GM23248 (cell line): ENCODE measurements at places on chromosomes 5 and 9. TPM values are rescaled to one million over a fixed set of nuclear protein-coding genes. Genes with fewer than 3 reads are reported as not detected.

DNA sequence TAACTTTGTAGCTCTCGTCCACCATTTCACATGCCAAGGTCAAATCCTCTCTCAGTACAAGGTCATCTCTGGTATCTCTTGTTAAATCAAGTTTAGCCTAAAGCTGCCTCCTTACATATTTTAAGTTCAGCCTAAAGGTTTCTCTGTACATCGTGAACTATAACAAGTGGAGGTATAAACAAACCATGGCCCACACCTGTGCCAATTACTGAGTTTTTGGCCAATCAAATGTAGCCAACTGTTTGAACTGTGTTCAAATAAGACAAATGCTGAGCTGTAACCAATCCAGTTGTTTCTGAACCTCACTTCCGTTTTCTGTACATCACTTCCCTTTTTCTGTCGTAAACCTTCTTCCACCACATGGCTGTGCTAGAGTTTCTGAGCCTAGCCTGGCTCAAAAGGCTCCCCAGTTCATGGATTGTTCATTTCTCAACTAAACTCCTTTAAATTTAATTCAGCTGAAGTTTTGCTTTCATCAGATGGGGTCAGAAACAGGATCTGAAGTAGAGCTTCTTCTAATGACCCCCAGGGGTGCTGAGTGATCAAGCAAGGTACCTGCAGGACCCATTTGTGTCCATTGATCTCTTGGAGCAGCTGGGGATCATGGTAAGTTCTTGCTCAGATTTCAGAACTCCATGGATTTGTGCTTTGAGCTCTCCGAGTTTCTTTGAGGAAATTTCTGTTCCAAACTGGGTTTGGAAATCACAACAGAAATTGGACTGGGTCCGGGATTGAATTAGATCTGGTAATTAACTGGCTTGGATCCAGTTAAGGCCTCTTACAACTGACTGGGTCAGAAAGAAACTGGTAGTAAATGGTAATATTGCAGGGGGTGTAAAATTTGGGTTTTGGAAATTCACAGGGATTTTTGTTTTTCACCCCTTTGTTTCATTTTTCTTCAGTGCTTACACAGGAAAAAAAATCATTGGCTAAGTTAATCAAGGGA is 11.0 kb upstream of the NANS start:
- H3K27me3 ChIP-seq = no peaks in the 10 kb centered on the region
- H3K36me3 ChIP-seq = no peaks in the 10 kb centered on the region
- H3K27ac ChIP-seq = no peak overlapping the region
- no peak for DNase-seq
- no peak overlapping the region for H3K4me3 ChIP-seq

- peaks cover 10% of the 10 kb centered on the region; the same call in 1 of the 2 replicates for H3K4me1 ChIP-seq
- H3K36me3 ChIP-seq = no peaks in the 10 kb centered on the region
- H3K27me3 ChIP-seq = no peaks in the 10 kb centered on the region
Measured at GRCh38 chr5:179954434-179954833, 46.7 kb upstream of the TBC1D9B start.

DOCK2 gene
- total RNA-seq = 10.4 and 12.1 TPM in 2 replicates

IL17B gene
- total RNA-seq = not detected in 2 replicates

ZDHHC11B gene
- total RNA-seq = not detected in 2 replicates

DNA sequence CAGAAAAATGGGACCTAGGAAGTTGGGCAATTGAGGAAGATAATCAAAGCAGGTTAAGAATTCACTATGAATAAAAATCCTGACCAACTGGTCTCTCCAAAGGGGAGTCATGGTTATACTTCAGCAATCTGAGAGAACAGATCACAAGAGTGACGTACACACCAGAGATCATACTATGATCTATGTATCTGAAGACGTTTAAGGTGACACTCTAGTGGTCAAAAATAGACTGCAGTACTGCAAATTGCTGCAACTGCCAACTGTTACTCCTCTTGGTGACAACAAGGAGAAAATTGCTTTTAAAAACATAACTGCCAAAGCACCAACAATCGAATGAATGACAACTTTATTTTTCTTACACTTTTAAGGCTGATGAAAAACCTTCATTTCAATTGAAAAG is 4.9 kb downstream of the AK6 start:
- H3K4me3 ChIP-seq = no peak overlapping the region
- H3K27ac ChIP-seq = peak overlapping the region; percentile 28; the same call in 1 of the 2 replicates
- peak; percentile 63 for DNase-seq
- no peaks in the 10 kb centered on the region for H3K27me3 ChIP-seq
- H3K36me3 ChIP-seq = peaks cover 10% of the 10 kb centered on the region; the same call in 1 of the 2 replicates
- peaks cover 7% of the 10 kb centered on the region for H3K4me1 ChIP-seq

GRCh38 chr9:1473956-1474634 is 423.9 kb downstream of the DMRT2 start:
- H3K36me3 ChIP-seq = no peaks in the 10 kb centered on the region
- H3K27ac ChIP-seq = no peak overlapping the region
- H3K4me3 ChIP-seq = no peak overlapping the region
- H3K27me3 ChIP-seq = no peaks in the 10 kb centered on the region; the same call in 1 of the 2 replicates
- H3K4me1 ChIP-seq = no peaks in the 10 kb centered on the region

DNA sequence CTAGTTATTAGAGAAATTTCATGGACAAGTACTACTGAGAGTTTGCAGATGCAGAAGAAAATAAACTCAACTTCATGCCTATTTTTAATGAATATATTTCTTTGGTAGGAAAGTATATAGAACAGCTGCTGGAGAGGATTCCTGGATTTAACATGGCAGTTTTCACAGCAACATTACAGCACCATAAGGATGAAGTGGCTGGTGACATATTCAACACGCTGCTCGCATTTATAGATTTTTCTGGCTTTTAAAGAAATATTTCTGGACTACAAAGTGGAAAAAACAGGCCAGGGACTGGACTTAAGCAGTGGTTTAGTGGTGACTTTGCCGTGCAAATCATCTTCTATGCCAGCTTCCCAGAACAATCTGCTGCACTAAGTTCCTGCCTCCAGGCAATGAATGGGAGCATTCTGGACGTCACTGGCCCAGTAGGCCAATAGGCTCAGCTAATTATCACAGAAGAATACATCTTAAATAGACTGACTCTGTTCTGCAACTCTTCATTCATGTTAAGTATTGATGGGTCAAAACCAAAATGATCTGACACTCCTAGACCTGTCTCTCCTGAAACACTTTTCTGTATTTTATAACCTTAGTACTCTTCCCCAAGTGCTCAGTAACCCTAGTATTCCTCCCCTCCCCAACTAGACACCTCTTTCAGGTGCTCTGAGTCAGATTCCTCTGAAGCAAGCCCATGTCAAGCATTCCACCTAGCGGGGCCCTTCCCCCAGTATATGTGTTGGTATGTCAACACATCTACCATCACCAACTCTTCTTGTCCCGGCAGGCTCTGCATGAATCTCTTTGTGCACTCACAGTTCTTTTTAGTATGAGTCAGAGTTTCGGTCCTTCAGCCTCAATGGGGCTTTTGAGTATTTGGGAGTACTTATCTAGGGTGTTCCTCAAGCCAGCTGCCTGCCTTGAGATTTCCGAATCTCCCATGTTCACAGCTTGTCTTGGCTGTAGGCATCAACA is 625.5 kb downstream of the CHSY3 start:
- H3K27me3 ChIP-seq = no peaks in the 10 kb centered on the region
- no peak overlapping the region for H3K4me3 ChIP-seq
- H3K4me1 ChIP-seq = no peaks in the 10 kb centered on the region
- DNase-seq = no peak
- no peak overlapping the region for H3K27ac ChIP-seq

- H3K4me3 ChIP-seq = no peak overlapping the region
- DNase-seq = no peak
- H3K27ac ChIP-seq = peak overlapping the region; percentile 67
- peaks cover 3% of the 10 kb centered on the region; the same call in 1 of the 2 replicates for H3K36me3 ChIP-seq
- H3K27me3 ChIP-seq = no peaks in the 10 kb centered on the region
Measured at GRCh38 chr9:136900988-136901515, 14.7 kb downstream of the TRAF2 start.

GRCh38 chr5:79329453-79329852 is 93.5 kb downstream of the JMY start:
- no peak overlapping the region for H3K27ac ChIP-seq
- H3K4me3 ChIP-seq = no peak overlapping the region
- H3K36me3 ChIP-seq = no peaks in the 10 kb centered on the region
- H3K27me3 ChIP-seq = no peaks in the 10 kb centered on the region

NUTM2F gene
- not detected in 2 replicates for total RNA-seq

GRCh38 chr9:33416996-33417395 is 14.6 kb upstream of the AQP7 start:
- no peaks in the 10 kb centered on the region for H3K4me1 ChIP-seq
- H3K27ac ChIP-seq = no peak overlapping the region
- H3K36me3 ChIP-seq = no peaks in the 10 kb centered on the region
- H3K4me3 ChIP-seq = no peak overlapping the region
- H3K27me3 ChIP-seq = no peaks in the 10 kb centered on the region
- DNase-seq = no peak

DNA sequence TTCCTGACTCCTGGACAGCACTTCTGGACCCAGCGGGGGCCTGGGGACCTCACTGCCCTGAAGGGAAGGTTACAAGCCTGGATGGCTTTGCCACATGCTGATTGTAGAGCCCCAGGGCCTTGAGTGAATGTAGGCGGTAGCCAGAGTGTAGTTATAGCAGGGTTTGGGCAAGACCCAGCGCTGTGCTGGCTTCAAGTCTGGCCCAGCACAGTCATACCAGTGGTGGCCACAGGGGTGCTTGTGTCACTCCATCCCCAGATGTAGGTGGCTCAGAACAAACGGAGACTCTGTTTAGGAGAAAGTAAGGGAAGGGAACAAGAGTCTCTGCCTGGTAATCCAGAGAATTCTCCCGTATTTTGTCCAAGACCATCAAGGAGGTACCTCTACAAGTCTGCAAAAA is 84.6 kb downstream of the STARD4 start:
- H3K4me1 ChIP-seq = peaks cover 2% of the 10 kb centered on the region
- no peaks in the 10 kb centered on the region for H3K36me3 ChIP-seq
- H3K27me3 ChIP-seq = no peaks in the 10 kb centered on the region
- no peak for DNase-seq
- no peak overlapping the region for H3K4me3 ChIP-seq

- H3K36me3 ChIP-seq = no peaks in the 10 kb centered on the region
- peaks cover 30% of the 10 kb centered on the region for H3K27me3 ChIP-seq
- H3K27ac ChIP-seq = no peak overlapping the region
- H3K4me1 ChIP-seq = peaks cover 10% of the 10 kb centered on the region; the same call in 1 of the 2 replicates
- H3K4me3 ChIP-seq = no peak overlapping the region
Measured at GRCh38 chr9:126704157-126704891, 90.6 kb downstream of the LMX1B start.

NR6A1 gene
- not detected in 2 replicates for total RNA-seq

- H3K27me3 ChIP-seq = no peaks in the 10 kb centered on the region
- H3K4me3 ChIP-seq = no peak overlapping the region
- H3K27ac ChIP-seq = no peak overlapping the region
- no peaks in the 10 kb centered on the region for H3K4me1 ChIP-seq
- no peaks in the 10 kb centered on the region for H3K36me3 ChIP-seq
Measured at GRCh38 chr5:75706016-75706415, 11.2 kb downstream of the POC5 start.
